ENCODE measurements at places on chromosomes 11 and 22.

GRCh38 chr11:59097113-59097708 is 9.8 kb upstream of the FAM111B start:
- DNase-seq = no peak

DNA sequence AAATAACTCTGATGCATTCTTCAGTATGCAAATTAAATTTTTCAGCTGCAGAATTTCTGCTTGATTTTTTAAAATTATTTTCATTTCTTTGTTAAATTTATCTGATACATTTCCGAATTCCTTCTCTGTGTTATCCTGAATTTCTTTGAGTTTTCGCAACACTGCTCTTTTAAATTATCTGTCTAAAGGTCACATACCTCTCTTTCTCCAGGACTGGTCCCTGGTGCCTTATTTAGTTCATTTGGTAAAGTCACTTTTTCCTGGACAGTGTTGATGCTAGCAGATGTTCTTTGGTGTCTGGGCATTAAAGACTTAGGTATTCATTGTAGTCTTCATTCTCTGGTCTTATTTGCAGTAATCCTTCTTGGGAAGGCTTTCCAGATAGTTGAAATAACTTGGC is 577.4 kb upstream of the LUZP2 start:
- no peak for DNase-seq

- no peak for DNase-seq
These were observed 25.9 kb downstream of the SHANK3 start for GRCh38 chr22:50698546-50698945.

DNA sequence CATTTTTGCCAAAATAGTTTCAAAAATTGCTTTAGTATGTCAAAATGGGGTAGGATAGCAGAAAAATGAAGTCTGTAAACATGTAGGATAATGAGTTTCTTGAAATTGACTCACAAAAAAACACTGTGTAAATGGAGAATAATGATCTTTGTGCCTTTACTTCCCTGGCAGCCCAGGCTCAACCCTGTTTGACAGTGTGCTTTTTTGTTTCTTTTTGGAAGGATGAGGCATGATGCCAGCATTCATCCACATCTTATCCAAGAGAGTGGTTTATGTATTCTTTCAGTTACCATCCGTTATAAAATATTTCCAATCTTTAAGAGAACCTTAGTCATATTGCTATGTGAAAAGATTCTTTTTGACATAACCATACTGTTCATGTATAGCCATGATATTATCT is 70.6 kb downstream of the ARHGAP42 start:
- DNase-seq = no peak

- DNase-seq = peak; percentile 85
These were observed 717 bp downstream of the OSM start for GRCh38 chr22:30265823-30266444.

- no peak for DNase-seq
These were observed 28.1 kb downstream of the NRXN2 start for GRCh38 chr11:64694821-64695365.

DNA sequence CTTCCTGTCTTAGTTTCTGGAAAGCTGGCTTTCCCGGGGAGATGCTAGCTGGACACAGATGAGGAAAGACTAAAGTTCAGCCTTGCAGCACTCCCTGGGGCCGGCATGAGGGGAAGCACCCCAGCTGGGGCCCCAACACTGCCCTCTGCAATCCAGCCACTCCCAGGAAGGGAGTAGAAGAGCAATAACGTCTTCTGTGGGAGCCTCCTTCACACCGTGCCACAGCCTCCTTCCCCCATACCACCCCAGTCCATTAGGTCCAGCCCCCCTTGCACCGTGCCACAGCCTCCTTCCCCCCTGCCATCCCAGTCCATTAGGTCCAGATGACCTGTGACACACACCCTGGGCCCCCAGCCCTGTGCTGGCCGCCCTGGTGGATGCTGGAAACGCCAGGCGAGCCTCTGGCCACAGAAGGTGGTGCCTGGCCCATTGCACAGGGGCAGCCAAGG is 44.1 kb upstream of the PRDM11 start:
- no peak for DNase-seq

DNA sequence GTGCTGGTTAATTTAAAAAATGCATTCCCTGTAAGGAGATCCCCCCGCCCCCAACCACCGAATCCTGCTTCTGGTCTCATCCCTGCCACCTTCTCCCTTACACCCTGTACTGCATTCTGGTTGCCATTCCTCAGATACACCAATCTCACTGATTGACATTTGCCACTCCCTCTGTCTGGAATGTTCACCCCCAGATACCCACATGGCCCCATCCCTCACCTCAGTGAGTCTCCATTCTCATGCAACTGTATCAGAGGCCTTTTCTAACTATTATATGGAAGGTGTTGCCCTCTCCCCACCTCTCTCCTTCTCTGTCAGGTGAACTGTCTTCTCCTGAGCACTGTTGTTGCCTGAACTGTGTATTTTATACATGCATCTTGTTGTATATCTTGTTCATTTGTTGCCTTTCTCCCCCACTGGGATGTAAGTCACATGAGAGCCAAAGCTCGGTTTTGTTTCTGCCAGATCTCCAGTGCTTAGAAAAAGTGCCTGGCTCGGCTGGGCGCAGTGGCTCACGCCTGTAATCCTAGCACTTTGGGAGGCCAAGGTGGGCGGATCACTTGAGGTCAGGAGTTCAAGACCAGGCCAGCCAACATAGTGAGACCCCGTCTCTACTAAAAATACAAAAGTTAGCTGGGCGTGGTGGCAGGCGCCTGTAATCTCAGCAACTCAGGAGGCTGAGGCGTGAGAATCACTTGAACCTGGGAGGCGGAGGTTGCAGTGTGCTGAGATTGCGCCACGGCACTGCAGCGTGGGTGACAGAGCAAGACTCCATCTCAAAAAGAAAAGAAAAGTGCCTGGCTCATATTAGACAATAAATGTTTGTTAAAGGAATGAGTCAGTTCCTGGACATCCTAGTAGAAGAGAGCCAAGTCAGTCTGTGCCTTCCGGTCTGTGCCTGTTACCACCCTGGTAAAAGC is 61.0 kb downstream of the TNRC6B start:
- no peak for DNase-seq

GRCh38 chr11:74650498-74650897 is 58.1 kb downstream of the POLD3 start:
- DNase-seq = no peak

Data from stimulated activated CD8-positive, alpha-beta memory T cell treated with anti-CD3 and anti-CD28 coated beads, Interleukin-15, amount 100 ng/mL, for 48 hours (primary cell).